A549 (cell line): ENCODE measurements at places on chromosomes 1 and 21.

DNA sequence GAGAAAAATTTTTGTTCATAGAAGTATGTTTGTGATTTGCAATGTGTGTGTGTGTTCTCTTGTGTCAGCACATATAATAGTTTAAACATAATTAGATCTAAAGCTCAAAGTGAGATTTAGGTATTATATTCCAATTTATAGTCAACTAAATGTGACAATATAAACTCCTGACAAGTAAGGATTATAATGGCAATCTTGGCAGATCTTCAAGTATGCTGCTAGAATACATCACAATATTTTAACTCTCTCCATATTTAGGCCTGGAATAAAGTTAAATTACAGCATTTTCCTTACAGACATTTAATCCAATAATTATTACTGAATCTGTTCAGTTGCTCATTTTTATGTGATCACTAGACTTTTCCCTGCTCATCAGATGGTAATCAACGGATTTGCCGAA lies 65.8 kb downstream of the LYPLAL1 start:
- no peak for DNase-seq

- DNase-seq = no peak
Observed at GRCh38 chr1:1941211-1941841, 22.2 kb upstream of the TMEM52 start.

DNA sequence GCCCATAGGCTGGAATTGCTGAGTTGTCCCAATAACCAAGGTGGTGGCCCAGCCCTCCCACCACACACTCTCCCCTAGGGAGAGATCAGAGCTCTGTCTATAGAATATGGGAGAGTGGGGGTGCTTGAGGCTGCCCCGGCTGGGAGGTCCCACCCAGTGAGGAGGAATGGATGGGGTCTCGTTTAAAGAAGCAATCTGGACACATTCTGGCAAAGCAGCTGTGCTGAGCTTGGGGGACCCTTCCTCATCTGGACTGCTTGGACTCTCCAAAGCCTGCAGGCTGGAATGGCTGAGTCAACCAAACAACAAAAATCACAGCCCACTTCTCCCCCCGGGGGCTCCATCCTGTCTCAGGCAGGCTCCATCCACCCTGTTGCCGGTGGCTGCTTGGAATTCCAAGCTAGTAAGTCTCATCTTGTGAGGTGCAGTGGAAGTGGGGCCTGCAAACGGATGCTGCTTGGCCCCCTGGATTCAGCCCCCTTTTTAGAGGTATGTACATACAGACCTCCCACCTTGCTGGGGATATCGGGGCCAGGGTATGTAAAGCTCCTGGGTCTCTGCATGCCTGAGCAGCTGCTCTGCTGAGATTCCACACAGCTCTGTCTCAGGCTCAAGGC lies 67.1 kb upstream of the FAM78B start:
- no peak for DNase-seq

DNA sequence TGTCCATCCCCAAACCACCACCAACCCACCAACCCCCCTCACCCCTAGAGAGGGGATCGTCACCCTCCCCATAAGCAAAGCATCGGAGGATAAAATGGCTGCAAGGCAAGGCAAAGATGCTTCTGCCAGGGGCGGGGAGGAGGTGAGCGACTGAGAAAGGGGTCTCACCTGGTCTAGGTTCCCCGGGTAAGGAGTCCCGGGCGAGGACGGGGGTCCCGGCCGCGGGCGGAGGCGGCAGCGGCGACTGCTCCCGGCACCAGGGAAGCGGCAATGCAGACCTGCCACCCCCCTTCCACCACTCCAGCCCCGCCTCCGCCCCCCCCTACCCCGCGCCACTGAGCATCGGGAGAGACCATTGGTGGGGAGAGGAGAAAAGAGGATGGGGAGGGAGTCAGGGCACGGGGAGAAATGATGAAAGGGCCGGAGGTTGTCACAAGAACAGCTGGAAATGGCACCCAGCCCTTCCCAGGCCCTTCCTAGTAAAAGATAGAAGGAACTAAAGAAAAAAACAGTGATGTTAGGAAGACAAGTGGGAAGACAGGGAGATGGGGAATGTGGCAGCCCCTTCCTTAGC lies at the start of gene SV2A:
Gene SV2A (minus strand): TSS at position 274 of the 574 bp plus-strand sequence. CDS start 4,004 bp downstream, outside the sequence.
- DNase-seq = no peak

DNA sequence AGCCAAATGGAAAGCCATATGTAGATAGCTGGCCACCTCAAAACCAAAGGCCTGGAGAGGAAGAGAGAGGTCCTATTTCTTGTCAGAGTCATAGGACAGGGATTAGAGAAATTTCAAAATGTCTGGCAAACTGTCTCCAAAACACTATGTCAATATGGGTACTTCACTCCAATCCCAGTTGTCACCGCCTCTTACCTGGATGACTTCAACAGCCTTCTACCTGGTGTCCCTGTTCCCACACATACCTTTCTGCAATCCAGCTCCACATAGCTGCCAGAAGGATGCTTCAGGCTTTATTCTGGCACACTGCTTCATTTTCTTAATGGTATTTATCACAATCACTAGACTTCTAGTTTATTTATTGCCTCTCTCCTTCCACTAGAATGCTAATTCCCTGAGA lies 14.5 kb downstream of the PTGER3 start:
- DNase-seq = no peak

GRCh38 chr1:178947677-178947981 lies 76.8 kb upstream of the ANGPTL1 start:
- DNase-seq = no peak

- no peak for DNase-seq
Observed at GRCh38 chr1:154865442-154866256, 4.4 kb downstream of the KCNN3 start.

- DNase-seq = no peak
Observed at GRCh38 chr21:35010447-35010846, 38.7 kb downstream of the RUNX1 start.

GRCh38 chr1:46289976-46290375 lies 13.4 kb downstream of the LRRC41 start:
- DNase-seq = no peak

GRCh38 chr1:115641762-115642167 lies at the start of gene VANGL1:
Gene VANGL1 (plus strand): TSS chr1:115641970. CDS start chr1:115651414, 9,444 bp downstream.
- DNase-seq = peak; percentile 57

DNA sequence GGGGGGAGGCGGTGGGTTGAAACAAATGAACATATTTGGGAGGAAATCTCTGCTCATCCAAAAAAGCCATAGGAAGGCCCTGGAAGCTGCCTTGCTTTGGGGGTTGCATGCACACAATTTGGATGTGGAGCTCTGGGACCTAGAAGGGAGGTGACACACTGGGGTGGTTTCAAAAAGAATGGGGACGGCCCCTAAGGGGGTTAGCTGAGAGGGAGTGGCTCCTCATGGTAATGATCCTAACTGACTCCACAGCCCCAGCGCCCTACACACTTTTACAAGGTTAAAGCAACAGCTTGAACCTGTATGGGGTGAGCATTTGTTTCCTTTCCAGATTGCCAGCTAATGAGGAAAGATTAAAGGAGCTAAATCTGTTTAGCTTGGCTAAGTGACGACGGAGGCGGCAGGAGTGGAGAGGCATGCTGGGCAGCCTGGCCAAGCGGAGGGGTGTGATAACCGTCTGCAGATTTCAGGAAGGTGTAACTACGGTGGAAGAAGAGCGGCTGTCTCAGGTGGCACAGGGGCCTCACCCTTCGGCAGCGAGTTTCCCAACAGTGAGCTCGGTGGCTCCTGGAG lies 107.3 kb downstream of the RNF220 start:
- DNase-seq = no peak

DNA sequence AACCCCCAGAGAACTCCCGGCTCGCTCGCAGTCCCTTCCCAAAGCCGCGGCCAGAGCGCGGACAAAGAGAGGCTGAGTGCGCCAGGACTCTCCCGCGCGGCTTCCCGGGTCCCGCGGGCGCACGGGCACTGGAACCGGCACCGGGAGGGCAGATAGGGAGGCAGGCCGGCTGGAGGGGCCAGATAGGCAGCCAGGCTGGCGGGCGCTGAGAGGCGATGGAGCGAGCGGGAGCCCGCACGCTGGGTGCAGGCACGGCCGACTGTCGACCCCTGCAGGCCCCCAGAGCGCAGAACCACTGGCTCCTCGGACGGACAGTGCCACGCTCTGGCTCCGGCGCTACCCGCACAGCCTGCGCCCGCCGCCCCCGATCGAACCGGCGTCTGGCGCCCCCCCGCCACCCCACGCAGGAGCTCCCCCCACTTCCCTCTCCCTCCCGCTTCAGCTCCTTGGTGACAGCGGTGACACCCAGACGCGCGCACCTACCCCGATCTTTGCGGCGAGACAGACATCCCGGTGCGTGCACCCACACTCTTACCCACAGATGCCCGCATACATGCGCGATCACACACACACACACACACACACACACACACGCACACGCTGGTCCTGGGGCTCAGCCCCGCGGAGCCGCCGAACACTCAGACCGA lies 534 bp downstream of the SLC6A9 start:
- DNase-seq = no peak

DNA sequence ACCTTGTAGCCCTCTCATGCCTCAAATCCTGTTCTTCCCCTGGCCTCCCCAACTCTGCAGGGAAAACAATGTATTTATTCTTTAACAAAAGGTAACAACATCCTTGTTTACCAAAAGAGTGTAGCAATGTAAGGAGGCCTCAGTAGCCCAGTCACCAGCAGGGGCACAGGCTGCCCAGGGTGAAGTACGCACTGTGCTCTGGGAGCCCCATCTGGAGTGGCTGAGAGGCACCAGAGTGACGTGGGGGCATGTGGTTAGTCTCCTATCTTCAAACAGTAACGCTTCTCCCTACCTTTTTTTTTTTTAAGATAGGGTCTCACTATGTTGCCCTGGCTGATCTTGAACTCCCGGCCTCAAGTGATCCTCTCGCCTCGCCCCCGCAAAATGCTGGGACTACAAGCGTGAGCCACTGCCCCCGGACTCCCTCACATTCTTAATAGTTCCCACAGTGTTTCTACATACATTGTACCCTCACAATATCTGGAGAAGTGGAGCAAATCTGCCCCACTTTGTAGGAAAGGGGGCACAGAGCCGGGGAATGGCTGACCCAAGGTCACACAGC lies 51.3 kb upstream of the ECE1 start:
- no peak for DNase-seq

DNA sequence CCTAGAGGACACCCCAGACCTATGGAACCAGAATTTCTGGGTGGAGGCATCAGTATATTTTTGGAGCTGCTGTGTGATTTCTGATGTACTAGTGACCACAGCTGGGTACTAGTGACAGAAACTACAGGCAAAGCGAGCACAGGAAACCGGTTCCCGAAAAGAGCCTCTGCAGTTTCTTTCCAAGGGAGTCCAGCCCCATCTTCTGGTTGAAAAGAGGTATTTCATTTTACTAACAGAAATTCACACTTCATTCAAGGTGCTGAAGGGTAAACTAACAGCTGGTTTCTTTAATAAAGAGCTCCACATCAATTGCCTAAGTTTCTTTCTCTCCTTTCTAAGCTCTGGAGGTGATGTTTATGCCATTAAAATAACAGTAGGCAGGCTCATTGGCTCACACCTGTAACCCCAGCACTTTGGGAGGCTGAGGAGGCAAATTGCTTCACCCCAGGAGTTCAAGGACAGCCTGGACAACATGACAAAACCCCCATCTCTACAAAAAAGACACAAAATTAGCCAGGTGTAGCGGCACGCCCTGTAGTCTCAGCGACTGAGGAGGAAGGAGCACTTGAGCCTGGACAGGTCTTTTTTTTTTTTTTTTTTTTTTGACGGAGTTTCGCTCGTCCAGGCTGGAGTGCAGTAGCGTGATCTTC lies 22.0 kb downstream of the THAP3 start:
- DNase-seq = peak; percentile 31
